ENCODE measurements at places on chromosomes 7 and 10. TPM values are rescaled to one million over a fixed set of nuclear protein-coding genes. Genes with fewer than 3 reads are reported as not detected.

DNA sequence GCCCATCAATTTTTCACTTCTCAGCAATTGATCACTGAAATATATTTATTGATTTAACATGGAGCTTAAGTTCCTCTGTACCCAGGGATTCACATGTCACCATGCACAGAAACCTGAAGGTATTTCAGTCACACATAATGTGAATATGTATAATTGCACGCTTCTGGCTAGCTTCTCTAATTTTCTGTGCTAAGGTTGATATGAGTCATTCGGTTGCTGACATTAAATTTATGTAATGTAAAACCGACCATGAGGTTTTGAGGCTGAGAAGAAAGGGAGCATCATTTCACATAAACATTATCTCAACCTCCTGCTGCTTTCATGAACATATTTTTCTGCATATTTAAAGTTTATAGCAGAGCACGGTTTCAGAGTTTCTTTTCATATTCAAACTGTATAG, 381.0 kb upstream of the TPK1 start:
- DNase-seq = no peak

- no peak for DNase-seq
Observed at GRCh38 chr7:101468546-101469275, 106.0 kb downstream of the COL26A1 start.

- DNase-seq = no peak
Observed at GRCh38 chr10:107859065-107859464, 694.6 kb upstream of the SORCS1 start.

DNA sequence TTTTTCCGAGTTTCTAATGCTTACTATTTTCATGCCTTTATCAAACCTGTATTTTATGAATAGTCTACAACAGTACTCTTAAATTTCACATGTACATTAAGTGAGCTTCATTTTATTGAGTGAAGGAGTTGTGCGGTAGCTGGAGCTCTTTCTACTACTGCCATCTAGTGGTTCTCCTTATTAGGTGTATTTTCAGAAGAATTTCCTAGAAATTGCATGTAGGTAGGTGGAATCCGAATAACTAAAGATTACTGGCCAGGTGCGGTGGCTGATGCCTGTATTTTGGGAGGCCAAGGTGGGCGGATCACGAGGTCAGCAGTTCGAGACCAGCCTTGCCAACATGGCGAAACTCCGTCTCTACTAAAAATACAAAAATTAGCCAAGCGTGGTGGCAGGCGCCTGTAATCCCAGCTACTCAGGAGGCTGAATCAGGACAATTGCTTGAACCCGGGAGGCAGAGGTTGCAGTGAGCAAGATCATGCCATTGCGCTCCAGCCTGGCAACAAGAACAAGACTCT, 38.3 kb downstream of the LRRC72 start:
- DNase-seq = peak; percentile 31

DNA sequence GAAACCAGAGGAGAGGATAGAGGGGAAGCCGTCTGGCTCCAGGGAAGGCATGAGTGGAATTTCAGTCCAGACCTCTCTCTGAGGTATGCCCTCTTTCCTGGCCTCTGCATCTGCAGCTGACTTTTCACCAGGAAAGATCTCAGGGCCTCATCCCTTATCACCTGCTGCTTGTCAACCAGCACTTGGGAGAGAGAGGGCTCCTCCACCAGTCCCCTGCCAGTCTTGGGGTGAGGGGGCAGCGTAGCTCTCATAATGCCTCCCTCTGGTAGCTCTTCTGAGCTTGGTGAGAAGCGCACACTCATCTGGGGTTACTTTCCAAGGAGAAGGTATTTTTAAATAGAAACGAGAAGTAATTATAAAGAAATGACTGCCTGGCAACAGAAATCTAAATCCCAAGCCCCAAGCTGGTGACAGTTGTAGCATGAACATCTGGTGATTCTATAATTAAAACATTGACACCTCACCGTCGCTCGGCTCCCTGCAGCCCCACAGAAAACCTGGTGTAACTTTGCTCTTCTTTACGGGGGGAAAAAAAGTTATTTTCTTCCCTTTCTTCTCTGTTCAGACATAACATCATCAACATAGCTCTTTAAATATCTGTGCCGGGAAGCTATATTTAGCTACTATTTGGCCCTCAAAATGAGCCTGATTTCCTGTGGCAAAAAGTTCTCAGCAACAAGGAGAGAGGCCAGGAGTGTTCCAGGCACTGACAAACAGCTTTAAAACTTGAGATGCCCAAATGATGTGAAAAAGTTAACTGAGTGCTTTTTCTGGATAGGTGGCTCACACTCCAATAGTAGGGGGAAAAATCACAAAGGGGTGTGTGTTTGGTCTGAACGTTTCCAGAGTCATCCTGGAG, 26.9 kb downstream of the HIP1 start:
- DNase-seq = no peak

DNA sequence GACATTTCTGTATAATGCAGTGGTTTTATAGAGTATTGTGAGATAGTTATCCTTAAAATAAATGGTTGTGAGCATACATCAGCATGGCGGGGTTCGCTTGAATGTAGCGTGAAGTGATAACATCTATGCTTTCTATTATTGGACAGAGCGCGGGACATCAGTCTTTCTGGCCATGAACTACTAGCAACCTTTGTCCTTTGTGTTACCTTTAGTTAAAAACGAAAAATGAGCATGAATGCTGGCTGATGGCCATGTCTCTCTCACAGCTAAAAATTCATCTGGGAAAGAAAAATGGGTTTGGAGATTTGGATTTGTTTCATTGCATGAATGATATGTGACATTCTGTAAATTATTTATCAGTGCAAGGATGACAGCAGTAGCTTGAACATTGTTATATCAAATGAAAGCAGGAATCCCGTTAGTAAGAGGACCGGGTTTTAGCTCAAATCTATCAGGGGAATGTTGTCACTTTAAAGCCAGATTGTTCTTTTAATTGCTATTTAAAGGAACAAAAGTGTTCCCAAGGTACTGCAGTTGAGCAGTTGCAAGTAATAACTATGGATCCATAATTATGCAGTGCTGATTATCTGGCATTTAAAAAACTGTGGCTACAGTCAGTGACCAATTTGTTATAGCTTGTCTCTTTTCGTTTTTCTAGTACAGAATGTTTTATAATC, 131.0 kb downstream of the KAT6B start:
- no peak for DNase-seq

TACR2 gene
- total RNA-seq = not detected

SPAM1 gene
- not detected for total RNA-seq

DNA sequence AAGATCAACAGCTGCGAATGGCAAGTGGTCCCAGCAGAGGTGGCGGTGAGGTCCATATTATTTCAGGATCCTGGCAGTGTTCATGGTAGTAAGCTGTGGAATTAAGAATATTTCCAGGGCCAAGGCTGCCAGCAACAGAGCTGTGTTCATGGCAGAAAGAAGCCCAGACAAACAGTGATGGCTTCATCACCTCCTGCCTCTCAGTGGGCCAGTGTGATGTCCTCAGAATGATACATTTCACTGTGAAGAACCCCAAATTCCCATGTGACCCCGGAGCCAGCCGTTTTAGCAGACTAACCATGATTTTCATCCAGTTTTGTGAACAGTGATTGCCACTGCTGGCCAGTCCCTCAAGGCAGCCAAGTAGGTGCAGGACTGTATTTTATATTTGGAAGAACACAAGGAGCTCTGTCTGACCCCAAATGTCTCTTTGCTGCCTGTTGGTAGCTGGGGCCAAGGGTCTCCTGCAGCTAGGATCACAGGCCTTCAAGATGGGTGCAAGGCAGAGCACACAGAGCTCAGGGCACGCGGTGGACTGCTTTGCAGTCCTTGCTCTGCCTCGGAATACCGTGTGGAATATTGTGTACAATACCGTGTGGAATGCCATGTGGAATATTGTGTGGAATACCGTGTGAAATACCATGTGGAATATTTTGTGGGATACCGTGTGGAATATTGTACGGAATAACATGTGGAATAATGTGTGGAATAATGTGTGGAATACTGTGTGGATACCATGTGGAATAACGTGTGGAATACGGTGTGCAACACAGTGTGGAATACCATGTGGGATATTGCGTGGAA, 132.3 kb upstream of the CHST15 start:
- peak; percentile 68 for DNase-seq

DNA sequence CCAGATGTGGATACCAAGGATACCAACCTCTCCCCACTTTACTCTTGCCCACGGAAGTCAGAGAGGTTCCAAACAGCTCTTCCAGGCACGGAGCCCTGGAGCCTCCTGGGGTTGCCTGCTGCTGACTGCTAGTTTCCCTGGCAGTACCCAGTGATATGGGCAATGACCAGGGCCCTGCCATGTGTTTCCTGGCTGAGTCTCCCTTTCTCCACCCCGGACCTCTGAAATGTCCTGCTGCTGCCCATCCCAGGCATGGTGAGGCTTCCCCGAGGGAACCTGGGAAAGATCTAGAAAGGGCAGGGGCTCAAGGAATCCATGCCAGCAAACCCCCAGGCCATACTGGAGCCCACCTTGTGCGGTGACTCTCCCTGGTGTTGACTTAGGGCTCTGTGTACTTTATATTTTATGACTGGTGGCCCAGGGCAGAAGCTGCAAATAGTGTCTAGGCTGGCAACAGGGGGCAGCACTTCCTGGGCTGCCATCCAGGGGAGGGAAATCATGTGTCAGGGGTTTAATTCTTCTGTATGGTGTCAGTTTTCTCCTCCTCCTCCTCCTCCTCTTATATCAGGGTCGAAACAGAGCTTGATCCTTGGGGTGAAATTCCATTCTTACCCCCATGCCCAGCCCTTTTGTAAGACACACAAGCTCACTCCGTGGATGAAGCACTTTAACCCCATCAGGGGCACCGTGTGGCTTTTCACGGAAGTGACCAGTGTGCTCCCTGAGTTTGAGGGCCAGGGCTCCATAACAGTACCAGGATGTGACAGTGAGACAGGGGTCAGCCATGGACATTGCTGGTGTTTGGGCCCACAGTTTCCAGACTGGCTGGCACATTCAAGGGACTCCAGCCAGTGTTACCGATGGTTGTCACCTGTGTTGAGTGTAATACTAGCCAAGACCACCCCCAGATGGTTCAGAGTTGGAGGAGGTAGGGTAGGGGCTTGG, 62.4 kb upstream of the GDF10 start:
- DNase-seq = no peak

DNA sequence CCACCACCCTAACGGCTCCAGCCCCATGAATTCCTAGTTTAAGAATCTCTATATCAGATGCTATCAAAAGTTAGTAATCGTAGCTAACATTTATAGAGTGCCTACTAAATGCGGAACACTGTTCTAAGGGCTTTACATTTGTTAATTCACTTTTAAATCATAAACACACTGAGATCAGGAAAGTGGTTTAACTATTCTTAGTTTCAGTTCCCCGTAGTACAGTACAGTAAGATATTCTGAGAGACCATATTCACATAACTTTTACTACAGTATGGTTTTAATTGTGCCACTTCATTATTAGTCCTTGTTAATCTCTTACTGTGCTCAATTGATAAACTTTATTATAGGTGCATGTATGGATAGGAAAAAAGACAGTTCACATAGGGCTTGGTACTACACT, 22.5 kb downstream of the SYPL1 start:
- DNase-seq = no peak

- no peak for DNase-seq
Observed at GRCh38 chr7:2173189-2173827, 59.4 kb downstream of the MAD1L1 start.

- DNase-seq = peak; percentile 81
Observed at GRCh38 chr10:132961787-132962622, 19.6 kb upstream of the CFAP46 start.

FAM221A gene
- 4.7 TPM for total RNA-seq

DPY19L1 gene
- 20.3 TPM for total RNA-seq

AZGP1 gene
- not detected for total RNA-seq

Measured in activated CD8-positive, alpha-beta T cell treated with anti-CD3 and anti-CD28 coated beads, Interleukin-2, amount 10 ng/mL, durations not matched to agents 7 days and 5 days (primary cell).